CD4-positive, alpha-beta T cell treated with Interleukin-6 at 100 ng/mL for 8 hours (primary cell): ENCODE measurements at places on chromosomes 5 and 9.

DNA sequence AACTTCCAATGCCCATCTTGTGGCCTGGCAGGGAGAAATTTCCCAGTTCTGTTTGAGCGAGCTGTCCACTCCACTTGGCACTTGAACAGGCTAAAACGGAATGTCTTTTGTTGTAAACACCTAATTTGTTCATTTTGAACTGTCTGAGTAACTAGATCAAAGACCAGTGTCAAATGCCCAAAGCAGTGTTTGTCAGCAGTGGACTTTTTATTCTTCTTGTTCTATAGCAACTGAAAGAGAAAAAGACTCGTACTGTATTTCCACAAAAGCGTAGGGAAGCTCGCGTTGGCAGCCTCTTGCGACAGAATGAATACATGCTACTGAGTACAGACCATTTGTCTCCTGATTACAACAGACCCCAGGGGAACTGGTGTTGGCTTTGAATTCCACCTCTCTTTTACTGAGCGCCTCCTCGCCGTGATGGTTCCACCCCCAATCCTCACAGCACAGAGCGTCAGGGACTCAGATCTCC is 601.8 kb upstream of the ZNF608 start:
- DNase-seq, result no peak

DNA sequence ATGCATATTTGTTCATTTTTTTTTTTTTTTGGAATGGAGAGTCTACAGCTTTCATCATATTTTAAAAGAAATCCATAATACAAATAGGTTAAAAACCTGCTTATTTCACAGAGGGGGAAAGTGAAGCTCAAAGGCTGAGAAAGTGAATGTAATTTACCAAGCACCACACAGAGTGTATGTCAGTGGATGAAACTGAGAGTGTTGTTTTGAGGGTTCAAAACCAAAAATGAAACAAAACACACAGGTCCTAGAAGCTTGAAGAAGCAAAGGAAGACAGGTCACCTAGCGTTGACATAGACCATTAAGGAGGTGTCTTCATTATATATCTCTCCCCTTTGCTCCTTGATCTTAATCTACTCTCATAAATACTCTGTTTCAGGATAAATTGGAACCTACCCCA is 7.5 kb downstream of the NMUR2 start:
- DNase-seq, result no peak

GRCh38 chr5:143156086-143156485 is 247.4 kb downstream of the NR3C1 start:
- DNase-seq, result no peak

DNA sequence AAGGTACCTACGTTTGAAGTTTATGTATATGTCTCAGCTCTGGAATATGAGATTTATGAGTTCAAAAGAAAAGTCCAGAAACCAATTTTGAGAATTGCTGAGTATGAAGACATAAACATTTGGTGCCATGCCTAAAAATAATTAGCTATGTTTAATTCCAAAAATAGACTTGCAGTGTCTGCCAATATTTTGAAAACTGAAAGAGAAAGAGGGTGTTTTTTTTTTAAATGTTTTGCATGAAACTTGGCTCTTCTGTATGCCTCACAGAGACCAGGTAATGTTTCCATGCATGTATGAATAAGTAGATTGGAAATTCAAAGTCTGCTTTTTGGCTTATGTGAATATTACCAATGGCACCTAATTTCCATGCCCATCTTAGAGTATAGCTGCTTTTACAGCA is 634.4 kb upstream of the C9orf72 start:
- no peak for DNase-seq

GRCh38 chr9:115225459-115226116 is 107.6 kb upstream of the TNC start:
- no peak for DNase-seq

GRCh38 chr9:120876842-120877240 is at the start of gene PHF19:
Gene PHF19 (minus strand): TSS chr9:120877188. CDS start chr9:120874741, 2,447 bp downstream.
- DNase-seq, result peak; percentile 24

GRCh38 chr9:25557645-25558300 is 120.5 kb downstream of the TUSC1 start:
- no peak for DNase-seq

GRCh38 chr9:85136987-85137386 is 467.5 kb downstream of the NTRK2 start:
- DNase-seq, result no peak

- peak; percentile 87 for DNase-seq
Observed at GRCh38 chr5:14581106-14581890, at the start of gene OTULINL. Gene OTULINL (plus strand): TSS chr5:14581792. CDS start chr5:14581895, 103 bp downstream.

DNA sequence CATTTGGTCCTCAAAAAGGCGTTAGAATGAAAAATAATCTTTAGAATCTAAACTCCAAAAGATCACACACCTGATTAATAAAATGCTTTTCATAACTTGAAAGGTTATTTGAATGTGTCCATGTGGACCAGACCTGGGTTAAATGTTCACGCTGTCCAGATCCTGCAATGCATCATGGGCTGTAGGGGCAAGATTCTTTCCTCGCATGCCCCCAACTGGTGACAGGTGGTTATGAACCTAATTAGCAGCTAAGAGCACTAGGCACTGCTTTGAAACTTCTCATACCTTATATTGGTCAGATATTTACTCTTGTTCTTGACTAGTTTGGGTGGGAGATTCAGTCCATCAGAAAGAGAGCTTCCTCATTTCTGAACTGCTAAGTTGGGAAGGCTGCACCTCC is 19.3 kb upstream of the PIP5K1B start:
- no peak for DNase-seq

DNA sequence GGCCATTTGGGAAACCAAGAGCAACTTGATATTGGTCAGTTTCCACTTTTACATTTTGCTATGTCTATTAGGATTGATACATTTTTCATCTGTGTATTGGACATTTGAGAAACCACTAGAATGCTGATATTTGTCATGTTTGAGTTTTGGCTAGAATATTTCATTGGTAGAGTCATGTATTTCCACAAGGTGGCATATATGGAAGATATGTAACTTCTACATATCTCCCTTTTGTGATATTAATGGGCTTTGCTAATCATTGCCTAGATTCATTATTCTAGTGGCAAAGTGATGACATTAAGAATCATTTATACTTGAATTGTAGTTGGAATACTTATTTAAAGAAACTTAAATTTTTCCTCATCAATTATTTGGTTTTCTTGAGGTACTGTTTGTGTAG is 692.9 kb upstream of the EDIL3 start:
- DNase-seq, result no peak

- DNase-seq, result no peak
Observed at GRCh38 chr5:155885199-155885598, 441.8 kb upstream of the SGCD start.

DNA sequence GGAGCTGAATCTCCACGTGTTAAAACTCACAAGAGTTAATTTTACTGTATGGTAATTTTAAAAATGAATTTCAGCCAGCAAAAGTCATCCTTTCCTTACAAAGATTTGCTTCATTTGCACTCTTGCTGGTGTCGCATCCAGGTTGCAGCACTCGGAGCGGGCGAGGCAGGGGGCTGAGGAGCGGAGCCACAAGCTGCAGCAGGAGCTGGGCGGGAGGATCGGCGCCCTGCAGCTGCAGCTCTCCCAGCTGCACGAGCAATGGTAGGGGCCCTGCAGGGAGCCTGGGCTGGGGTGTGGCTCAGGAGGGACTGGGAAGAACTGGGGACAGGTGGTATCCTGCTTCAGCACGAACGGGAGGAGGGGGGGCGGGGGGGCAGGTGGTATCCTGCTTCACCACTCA is 27.1 kb downstream of the HNRNPH1 start:
- no peak for DNase-seq

DNA sequence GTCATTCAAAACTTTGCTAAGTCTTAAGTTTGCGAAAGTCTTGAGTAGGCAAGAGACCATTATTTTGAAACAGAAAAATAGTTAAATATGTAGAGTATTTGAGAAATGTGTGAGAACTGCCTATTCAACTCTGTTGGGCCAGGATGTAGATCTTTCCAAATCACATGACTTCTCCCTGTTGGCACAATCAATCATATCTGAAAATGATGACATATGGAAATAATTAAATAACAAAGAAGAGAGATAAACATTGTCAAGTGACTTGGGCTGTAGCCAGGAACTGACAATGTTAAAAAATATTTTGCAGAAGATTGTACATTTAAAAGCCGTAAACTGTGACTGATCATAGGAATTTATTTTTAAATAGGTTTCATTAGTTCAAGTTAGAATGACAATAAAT is 104.6 kb upstream of the IL6ST start:
- DNase-seq, result no peak

DNA sequence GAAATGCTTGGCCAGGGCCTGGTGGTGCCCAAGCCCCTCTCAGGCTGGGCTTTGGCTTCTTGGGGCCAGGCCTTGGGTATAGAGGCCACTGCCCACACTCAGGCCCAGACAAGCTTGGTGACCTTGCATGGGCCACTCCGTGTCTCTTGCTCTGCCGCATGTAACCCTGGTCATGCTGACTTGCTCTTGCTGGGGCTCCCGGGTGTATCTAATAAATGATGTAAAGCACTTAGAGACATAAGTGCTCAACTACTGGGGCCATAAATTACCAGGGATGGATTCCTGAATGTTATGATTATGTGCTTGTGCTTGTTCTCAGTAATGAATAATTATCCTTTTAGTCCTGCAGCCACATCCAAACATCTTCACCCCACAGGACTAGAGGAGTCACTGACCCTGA is 54.0 kb downstream of the C5orf15 start:
- DNase-seq, result no peak

DNA sequence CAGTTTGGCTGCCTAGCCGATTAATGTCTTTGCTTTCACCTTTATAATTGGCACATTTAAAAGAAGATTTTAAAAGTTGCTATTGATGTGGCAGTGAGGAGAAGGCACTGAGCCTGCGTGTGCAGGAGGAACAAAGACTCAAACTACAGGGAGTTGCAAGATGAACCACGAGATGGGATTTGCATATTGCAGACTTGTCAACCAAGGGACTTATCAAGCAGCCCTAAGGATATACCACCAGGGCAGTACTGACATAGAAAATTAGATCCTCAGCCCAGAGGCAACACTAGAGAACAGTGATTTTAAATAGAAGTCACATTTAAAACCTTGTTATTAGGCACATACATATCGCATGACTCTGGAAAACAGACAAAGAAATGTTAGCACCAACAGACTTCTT is 342.6 kb downstream of the GLIS3 start:
- DNase-seq, result no peak

DNA sequence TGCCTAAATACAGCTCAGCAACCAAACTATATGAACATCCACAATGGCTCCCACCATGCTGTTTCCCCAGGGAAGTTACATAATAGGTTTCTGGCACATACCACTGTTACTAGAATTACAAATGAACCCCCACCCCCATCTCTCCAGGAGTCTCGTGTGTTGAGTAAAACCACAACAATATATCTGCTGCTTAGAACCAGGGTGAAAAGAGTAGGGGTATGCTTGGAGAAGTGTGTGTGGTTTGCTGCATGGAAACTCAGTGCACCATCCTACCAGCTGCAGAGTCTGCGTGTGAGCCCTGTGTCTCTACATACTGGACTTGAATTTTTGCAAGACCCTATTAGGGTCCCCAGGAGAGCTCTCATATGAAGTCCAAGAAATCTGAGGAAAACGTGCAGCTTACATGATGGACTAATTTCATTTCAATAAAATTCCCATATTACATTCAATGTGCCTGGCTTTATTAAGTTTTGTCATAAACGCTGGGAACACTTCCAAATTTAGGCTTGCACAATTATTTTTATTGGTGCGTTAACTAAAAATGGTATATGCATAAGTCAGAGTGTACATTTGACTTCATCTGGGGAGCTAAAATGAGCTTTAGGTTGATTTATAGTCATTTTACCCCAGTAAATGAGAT is 104.5 kb upstream of the NFIB start:
- DNase-seq, result no peak
